ENCODE measurements at places on chromosomes 16 and 17.
A peak's percentile ranks its signal among the peaks of the same experiment; 100 is the strongest.

GRCh38 chr17:8954339-8954738, 11.2 kb downstream of the PIK3R5 start:
- DNase-seq: no peak

- no peak for DNase-seq
These were observed 21.1 kb downstream of the ZNF213 start for GRCh38 chr16:3155972-3156371.

DNA sequence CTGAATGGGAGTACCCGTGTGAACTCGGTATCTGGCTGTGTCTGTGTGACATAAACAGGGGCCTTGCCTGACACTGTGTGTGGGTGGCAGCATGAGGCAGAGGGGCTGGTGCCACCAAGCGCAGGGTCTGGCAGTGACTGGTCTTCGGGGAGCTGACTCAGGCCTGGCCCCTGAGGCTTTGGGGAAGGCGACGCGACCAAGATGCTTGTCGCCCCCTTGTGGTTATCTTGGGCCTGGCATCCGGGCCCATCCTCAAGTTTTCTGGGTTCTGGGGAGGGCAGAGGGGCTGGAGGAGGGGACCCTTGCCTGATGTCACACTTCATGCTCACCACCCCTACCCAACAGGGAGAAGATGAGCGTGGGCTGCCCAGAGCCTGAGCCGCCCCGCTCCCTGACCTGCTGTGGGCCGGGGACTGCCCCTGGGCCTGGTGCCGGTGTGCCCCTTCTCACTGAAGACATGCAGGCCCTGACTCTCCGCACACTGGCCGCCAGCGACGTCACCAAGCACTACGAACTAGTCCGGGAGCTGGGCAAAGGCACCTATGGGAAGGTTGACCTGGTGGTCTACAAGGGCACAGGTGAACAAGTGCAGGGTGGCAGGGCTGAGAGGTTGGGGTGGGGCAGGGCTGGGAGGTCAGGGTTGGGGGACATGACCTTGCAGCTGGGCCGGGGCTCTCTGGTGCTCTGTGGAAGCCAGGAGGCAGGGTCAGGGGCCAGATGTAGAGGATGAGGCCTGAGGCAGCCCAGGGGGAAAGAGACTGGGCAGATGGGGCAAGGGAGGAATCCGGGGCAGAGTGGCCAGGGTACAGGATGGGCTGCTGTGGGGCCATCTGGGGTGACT, 24.9 kb downstream of the SBK1 start:
- peak; percentile 64 for DNase-seq

DNA sequence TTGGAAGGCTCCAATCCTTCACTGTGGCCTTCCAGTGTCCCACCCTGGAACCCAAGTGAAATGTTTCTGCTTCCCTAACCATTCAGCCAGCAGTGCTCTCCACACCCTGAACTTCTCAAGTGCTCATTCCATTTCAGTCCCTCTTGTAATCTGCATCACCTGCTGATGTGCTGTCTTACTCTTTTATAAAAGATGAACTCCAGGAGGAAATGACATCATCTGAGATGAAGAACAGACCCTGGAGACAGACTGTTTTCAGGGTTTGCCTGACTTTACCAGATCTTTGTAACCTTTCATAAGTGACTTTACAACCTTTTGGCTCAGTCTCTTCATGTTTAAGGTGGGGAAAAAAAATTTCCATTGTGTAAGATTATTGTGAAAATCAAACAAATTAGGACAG, 61.3 kb downstream of the CNTNAP4 start:
- no peak for DNase-seq

- DNase-seq: no peak
These were observed 315.2 kb upstream of the MAF start for GRCh38 chr16:79915761-79916160.

DNA sequence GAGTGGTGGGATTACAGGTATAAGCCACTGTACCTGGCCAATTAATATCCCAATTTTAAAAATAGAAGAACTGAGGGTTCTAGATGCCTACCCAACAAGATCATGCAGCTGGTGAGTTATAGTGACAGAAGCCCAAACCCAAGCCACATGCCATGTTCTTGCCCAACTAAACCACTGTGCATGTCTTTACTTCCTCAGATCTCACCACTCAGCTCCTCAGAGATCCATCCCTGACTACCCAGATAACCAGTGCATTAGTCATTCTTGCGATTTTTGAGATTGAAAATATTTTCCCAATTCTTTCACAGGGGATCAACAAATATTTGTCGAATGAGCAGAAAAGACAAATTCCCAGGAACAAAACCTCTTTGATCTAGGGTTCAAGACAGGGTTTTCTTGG, 303.1 kb downstream of the CBLN1 start:
- DNase-seq: no peak

GRCh38 chr17:37815536-37815935, 70.7 kb upstream of the HNF1B start:
- DNase-seq: no peak

GRCh38 chr16:86573646-86574508, 4.5 kb upstream of the FOXL1 start:
- no peak for DNase-seq

- no peak for DNase-seq
These were observed 35.8 kb upstream of the HAPSTR1 start for GRCh38 chr16:9055661-9056060.

Data from cerebellum (tissue), 4 donors.